Activated naive CD8-positive, alpha-beta T cell treated with anti-CD3 and anti-CD28 coated beads for 36 hours (primary cell): ENCODE measurements at places on chromosomes 3 and 15.

GRCh38 chr3:97983933-97984491 is 11.8 kb upstream of the RIOX2 start:
- no peak overlapping the region for H3K27ac ChIP-seq
- H3K4me3 ChIP-seq: no peak overlapping the region
- no peaks in the 10 kb centered on the region for H3K36me3 ChIP-seq
- H3K4me1 ChIP-seq: peaks cover 29% of the 10 kb centered on the region
- no peak for DNase-seq
- H3K27me3 ChIP-seq: peaks cover 4% of the 10 kb centered on the region

DNA sequence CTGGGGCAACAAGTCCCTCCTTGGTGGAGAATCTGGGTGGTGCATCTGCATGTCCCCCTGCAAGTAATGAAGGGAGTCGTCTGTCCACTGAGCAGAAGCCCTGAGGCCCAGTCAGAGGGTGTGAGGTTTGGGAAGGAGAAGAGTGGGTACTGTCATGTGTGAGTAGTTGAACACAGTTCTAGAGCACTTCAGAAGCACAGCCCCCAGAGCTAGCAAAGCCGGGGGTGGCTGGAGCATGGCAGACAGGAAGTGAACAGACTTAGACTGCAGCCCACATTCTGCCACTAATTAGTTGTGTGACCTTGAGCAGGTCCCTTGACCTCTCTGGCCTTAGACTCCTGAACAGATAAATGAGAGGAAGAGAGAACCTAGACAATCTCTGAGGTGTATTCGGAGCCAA is 207.6 kb downstream of the UACA start:
- H3K27ac ChIP-seq: no peak overlapping the region
- H3K4me3 ChIP-seq: no peak overlapping the region
- no peaks in the 10 kb centered on the region for H3K4me1 ChIP-seq
- no peaks in the 10 kb centered on the region for H3K27me3 ChIP-seq
- no peaks in the 10 kb centered on the region for H3K36me3 ChIP-seq
- no peak for DNase-seq

DNA sequence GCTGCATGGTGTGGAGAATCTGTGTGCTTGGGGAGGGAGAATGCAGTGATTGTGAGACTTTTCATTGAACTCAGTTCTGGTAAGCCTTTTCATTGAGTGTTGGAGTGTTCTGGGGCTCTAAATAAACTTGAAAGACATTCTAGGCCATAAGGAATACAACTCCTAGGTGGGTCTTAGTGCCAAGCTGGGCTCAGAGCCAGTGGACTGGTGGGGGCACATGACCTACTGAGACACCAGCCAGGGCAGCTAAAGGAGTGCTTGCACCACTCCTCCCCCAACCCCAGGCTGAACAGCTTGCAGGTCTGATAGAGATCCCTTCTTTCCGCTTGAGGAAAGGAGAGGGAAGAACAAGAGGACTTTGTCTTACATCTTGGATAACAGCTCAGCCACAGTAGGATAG is 21.7 kb upstream of the KPNA4 start:
- no peaks in the 10 kb centered on the region for H3K36me3 ChIP-seq
- H3K27me3 ChIP-seq: peaks cover 27% of the 10 kb centered on the region
- no peak overlapping the region for H3K4me3 ChIP-seq
- no peaks in the 10 kb centered on the region for H3K4me1 ChIP-seq

DNA sequence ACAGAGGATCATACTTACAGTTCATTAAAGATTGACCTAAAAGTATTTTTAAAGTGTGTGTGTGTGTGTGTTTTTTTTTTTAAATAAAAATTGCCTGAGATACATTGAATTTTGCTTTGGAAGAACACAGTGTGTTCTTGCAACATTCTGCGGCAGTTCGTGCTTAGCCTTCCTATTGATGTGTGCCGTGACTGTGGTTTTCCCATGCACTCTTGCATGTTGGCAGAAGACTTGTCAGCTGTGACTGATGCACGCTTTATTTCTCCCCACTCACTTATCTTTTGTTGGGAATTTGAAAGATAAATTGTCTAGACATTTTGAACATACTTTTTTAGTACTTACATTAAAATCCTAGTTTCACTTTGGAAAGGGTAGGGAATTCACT is 136.3 kb upstream of the LRRFIP2 start:
- H3K27me3 ChIP-seq: no peaks in the 10 kb centered on the region
- no peak for DNase-seq
- no peak overlapping the region for H3K4me3 ChIP-seq
- peaks cover 16% of the 10 kb centered on the region for H3K4me1 ChIP-seq

GRCh38 chr3:169993761-169994160 is 27.2 kb downstream of the SEC62 start:
- no peaks in the 10 kb centered on the region for H3K27me3 ChIP-seq
- H3K4me1 ChIP-seq: peaks cover 8% of the 10 kb centered on the region
- no peak overlapping the region for H3K27ac ChIP-seq
- H3K4me3 ChIP-seq: no peak overlapping the region
- no peak for DNase-seq

- H3K36me3 ChIP-seq: no peaks in the 10 kb centered on the region
- no peak overlapping the region for H3K27ac ChIP-seq
- DNase-seq: no peak
- H3K27me3 ChIP-seq: no peaks in the 10 kb centered on the region
- H3K4me3 ChIP-seq: no peak overlapping the region
Observed at GRCh38 chr3:81352867-81353266, 408.6 kb downstream of the GBE1 start.

GRCh38 chr15:58545307-58546065 is 113.7 kb downstream of the LIPC start:
- DNase-seq: peak; percentile 66
- peak overlapping the region; percentile 91 for H3K27ac ChIP-seq
- no peak overlapping the region for H3K4me3 ChIP-seq

- H3K27ac ChIP-seq: no peak overlapping the region
- H3K27me3 ChIP-seq: no peaks in the 10 kb centered on the region
- no peak for DNase-seq
Observed at GRCh38 chr3:184953401-184953800, 141.4 kb downstream of the VPS8 start.

- no peaks in the 10 kb centered on the region for H3K27me3 ChIP-seq
- peak overlapping the region; percentile 66 for H3K4me3 ChIP-seq
- peak; percentile 81 for DNase-seq
- peak overlapping the region; percentile 99 for H3K27ac ChIP-seq
- H3K36me3 ChIP-seq: no peaks in the 10 kb centered on the region
Observed at GRCh38 chr15:76987896-76988860, 6.7 kb upstream of the PSTPIP1 start.

DNA sequence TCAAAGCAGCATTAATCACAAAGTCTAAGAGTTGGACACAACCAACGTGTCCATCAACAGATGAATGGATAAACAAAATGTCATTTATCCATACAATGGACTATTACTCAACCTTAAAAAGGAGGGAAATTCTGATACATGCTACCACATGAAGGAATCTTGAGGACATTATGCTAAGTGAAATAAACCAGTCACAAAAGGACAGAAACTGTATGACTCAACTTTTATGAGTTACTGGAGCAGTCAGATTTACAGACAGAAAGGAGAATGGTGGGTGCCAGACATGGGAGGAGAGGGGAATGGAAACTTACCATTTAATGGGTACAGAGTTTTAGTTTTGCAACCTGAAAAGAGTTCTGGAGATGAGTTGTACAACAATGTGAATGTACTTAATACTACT is 43.0 kb upstream of the SEC13 start:
- DNase-seq: no peak
- H3K27ac ChIP-seq: no peak overlapping the region
- H3K27me3 ChIP-seq: peaks cover 21% of the 10 kb centered on the region
- peaks cover 3% of the 10 kb centered on the region for H3K36me3 ChIP-seq

GRCh38 chr3:78941587-78941986 is 826.2 kb downstream of the ROBO1 start:
- H3K4me3 ChIP-seq: no peak overlapping the region
- H3K36me3 ChIP-seq: peaks cover 5% of the 10 kb centered on the region
- H3K4me1 ChIP-seq: no peaks in the 10 kb centered on the region
- H3K27ac ChIP-seq: no peak overlapping the region

DNA sequence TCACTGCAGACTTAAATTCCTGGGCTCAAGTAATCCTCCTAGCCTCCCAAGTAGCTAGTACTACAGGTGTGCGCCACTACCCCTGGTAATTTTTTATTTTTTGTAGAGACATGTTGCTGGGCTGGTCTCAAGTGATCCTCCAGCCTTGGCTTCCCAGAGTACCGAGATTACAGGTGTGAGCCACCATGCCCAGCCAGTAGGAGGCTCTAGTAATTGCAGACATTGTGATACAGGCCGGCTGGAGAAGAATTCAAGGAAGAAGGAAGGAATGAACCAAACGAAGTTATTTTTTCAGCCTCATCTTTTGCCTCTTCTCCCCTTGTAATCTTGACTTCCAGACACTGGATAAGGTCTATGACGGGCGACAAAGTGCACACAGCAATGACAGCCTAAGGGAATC is 3.2 kb upstream of the PPP4R2 start:
- H3K4me3 ChIP-seq: no peak overlapping the region
- peaks cover 9% of the 10 kb centered on the region for H3K4me1 ChIP-seq
- H3K36me3 ChIP-seq: peaks cover 6% of the 10 kb centered on the region
- no peak overlapping the region for H3K27ac ChIP-seq
- H3K27me3 ChIP-seq: no peaks in the 10 kb centered on the region
- no peak for DNase-seq

GRCh38 chr3:67000009-67000408 is 1.9 kb downstream of the KBTBD8 start:
- no peak overlapping the region for H3K4me3 ChIP-seq
- peaks cover 19% of the 10 kb centered on the region for H3K27me3 ChIP-seq
- H3K27ac ChIP-seq: peak overlapping the region; percentile 74

DNA sequence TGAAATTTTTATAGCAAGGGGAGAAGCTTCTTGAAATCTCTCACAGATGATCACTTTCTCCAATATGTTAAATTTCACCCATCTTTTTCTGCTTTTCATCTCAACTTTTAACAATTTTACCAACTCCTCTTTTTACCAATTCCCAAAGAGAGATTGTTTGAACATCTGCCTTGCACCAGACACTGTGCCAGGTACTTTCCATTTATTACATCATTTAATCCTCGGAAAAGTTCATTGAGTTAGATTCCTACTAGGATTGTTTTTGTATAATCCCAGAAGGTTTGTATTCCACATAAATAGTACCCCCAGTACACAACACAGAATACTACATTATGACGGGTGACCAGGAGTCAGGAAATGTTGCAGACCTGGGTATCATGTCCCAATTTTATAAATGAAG is 74.1 kb downstream of the ATP8B4 start:
- no peak for DNase-seq
- H3K4me3 ChIP-seq: no peak overlapping the region
- H3K27ac ChIP-seq: no peak overlapping the region
- H3K27me3 ChIP-seq: peaks cover 13% of the 10 kb centered on the region
- peaks cover 3% of the 10 kb centered on the region for H3K36me3 ChIP-seq

GRCh38 chr3:99873269-99874102 is 55.8 kb downstream of the CMSS1 start:
- H3K27ac ChIP-seq: no peak overlapping the region
- no peak for DNase-seq
- H3K27me3 ChIP-seq: peaks cover 5% of the 10 kb centered on the region
- H3K36me3 ChIP-seq: peaks cover 19% of the 10 kb centered on the region
- H3K4me3 ChIP-seq: no peak overlapping the region
- peaks cover 37% of the 10 kb centered on the region for H3K4me1 ChIP-seq

DNA sequence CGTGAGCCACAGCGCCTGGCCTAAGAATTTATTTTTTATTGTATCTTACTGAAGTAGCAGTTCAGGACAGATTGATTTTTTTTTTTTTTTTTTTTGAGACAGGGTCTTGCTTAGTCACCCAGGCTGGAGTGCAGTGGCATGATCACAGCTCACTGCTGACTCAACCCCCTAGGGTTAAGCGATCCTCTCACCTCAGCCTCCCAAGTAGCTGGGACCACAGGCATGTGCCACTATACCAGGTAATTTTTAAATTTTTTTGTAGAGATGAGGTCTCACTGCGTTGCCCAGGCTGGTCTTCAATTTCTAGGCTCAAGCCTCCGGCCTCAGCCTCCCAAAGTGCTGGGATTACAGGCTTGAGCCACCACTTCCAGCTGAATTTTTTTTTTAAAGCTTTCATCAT is 99.8 kb upstream of the HERC1 start:
- no peak overlapping the region for H3K27ac ChIP-seq
- no peak overlapping the region for H3K4me3 ChIP-seq
- peaks cover 6% of the 10 kb centered on the region for H3K4me1 ChIP-seq
- DNase-seq: no peak

GRCh38 chr15:93298901-93299300 is 209.9 kb upstream of the RGMA start:
- H3K4me1 ChIP-seq: no peaks in the 10 kb centered on the region
- H3K36me3 ChIP-seq: no peaks in the 10 kb centered on the region

DNA sequence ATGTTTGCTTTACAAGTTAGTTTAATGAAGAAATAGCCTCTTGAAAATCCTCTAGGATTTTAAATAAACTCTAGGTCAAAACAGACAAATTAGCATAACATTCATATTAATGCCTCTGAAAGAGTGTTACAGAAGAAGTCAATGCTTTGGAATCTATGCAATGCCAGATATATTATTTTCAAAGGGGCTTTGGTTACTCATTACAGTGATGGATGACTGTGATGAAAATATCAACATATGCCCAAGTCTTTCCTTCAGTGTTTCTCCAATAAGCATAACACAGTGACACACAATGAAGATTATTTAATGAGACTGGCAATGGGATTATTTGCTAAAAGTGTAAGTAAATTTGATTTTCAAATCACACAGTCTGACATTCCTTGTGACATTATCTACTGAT is 1247.2 kb downstream of the ROBO2 start:
- no peaks in the 10 kb centered on the region for H3K27me3 ChIP-seq
- H3K4me3 ChIP-seq: no peak overlapping the region
- DNase-seq: no peak
- no peak overlapping the region for H3K27ac ChIP-seq

DNA sequence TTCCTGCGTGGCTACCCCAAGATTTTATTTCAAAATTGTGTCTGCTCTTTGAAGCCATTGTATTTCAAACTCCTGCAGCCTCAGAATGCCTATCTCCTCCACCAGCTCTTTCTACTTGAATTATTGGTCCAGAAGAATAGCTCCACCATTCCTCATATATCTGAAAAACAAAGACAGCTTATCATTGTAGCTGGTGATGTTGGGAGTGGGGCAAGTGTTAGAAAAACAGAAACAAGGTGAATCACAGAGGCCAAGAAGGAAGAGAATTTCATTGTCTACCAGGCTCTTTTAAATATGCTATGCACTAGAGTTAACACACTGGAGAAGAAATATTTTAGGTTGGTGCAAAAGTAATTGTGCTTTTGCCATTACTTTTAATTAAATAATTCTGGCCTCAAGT is 307.9 kb upstream of the ROPN1 start:
- H3K27me3 ChIP-seq: peaks cover 7% of the 10 kb centered on the region
- DNase-seq: no peak
- no peaks in the 10 kb centered on the region for H3K36me3 ChIP-seq
- H3K4me3 ChIP-seq: no peak overlapping the region
- no peak overlapping the region for H3K27ac ChIP-seq
- H3K4me1 ChIP-seq: no peaks in the 10 kb centered on the region

- H3K4me3 ChIP-seq: no peak overlapping the region
- H3K4me1 ChIP-seq: no peaks in the 10 kb centered on the region
- no peak for DNase-seq
- peaks cover 4% of the 10 kb centered on the region for H3K27me3 ChIP-seq
Observed at GRCh38 chr3:34884007-34884406, 755.3 kb upstream of the ARPP21 start.
